ENCODE measurements at places on chromosomes 3 and 15.

DNA sequence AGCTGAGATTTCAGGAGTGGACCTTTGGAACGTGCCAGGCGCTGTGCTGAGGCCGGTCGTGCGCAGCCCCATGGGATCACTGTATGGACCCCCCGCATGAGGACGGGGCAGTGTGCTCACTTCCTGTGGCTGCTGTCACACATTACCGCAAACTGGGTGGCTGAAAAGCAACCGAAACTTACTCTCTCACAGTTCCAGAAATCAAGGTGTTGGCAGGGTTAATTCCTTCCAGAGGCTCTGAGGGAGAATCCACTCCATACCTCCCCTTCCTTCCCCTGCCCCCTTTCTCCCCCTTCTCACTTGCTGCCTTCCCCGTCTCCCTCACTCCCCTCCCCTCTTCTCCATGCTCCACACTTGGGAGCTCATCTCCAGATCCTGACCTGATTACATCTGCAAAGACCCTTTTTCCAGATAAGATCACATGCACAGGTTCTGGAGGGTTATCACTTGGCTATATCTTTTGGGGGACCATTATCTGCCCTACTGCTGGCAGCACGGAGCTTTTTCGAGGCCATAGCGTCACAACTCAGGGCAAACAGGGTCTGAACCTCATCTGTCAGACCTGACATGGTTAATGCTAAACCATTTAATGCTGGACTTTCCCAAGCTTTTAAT lies 41.2 kb downstream of the KLF13 start:
- DNase-seq = no peak

DNA sequence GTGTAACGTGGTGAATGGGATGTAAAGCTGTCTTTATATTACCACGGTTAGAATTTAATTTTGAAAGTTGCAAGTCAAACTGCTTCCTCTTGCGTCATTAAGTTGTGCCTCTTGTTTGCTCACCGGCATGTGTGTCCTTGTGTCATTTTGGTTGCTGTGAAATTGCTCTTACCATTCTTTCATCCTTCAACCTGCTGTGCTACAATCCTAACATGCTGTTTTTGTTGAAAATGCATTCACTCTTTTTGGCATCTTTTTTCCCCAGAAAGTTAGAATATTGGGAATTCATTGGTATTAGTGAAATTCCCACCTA lies 164.7 kb downstream of the PGPEP1L start:
- DNase-seq = no peak

DNA sequence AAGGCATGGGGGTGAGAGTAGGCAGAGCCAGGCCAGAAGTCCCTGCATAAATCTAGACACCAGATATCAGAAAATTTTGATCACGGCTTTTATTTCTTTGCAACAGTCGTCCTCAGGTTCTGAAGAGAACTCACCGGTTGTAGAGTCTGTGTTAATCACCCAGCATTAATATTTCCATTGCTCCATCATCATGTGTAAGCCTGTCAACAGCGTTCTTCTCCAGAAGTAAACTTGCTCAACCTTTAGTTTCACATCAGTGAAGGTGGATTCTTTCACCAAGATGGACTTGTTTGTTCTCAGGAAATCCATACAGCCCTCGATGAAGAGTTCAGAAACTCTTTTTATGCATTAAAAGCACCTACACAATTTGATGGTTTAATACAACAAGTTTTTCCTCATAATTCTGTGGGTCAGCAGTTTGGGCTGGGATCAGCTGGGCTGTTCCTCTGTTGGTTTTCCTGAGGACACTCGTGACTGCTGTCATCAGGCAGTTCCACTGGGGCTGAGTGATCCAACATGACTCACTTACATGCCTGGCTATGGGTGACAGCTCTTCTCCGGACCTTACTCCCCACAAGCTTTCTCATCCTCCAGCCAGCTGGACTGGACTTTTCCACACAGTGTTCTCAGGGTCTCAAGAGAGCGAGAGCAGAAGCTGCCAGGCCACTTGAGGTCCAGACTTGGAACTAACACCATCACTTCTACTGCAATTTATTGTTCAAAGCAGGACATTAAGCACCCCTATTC lies 303.4 kb downstream of the ZNF621 start:
- no peak for DNase-seq

GRCh38 chr3:114587986-114588385 lies 294.2 kb downstream of the TIGIT start:
- no peak for DNase-seq

- DNase-seq = no peak
Measured at GRCh38 chr15:98187549-98187948, 227.0 kb downstream of the ARRDC4 start.

DNA sequence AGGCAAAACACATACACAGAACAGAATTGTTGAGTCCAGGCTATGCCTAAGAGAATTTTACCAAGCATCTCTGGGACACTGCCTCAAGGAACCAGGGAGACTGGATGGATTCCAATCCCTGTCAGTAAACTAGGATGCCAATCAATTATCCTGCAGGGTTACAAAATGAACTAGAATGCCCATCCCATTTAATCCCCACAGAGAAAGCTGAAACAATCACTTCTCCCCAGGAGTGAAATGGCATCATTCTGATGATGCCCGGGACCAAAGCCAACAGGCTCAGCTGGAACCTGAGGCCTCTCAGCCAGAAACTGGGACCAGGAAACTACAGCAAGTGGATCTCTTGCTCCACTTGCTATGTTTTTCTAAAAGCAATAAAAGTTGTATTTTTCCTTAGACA lies 130.0 kb upstream of the TJP1 start:
- DNase-seq = no peak

All from activated CD4-positive, alpha-beta T cell treated with anti-CD3 and anti-CD28 coated beads, Interleukin-2, amount 50 U/mL, for 24 hours (primary cell).